Activated CD4-positive, alpha-beta T cell treated with anti-CD3 and anti-CD28 coated beads, Interleukin-2, amount 50 U/mL, for 4 hours (primary cell): ENCODE measurements at places on chromosomes 11 and 22.

- no peak for DNase-seq
Observed at GRCh38 chr11:31246451-31247165, 122.9 kb downstream of the DCDC1 start.

DNA sequence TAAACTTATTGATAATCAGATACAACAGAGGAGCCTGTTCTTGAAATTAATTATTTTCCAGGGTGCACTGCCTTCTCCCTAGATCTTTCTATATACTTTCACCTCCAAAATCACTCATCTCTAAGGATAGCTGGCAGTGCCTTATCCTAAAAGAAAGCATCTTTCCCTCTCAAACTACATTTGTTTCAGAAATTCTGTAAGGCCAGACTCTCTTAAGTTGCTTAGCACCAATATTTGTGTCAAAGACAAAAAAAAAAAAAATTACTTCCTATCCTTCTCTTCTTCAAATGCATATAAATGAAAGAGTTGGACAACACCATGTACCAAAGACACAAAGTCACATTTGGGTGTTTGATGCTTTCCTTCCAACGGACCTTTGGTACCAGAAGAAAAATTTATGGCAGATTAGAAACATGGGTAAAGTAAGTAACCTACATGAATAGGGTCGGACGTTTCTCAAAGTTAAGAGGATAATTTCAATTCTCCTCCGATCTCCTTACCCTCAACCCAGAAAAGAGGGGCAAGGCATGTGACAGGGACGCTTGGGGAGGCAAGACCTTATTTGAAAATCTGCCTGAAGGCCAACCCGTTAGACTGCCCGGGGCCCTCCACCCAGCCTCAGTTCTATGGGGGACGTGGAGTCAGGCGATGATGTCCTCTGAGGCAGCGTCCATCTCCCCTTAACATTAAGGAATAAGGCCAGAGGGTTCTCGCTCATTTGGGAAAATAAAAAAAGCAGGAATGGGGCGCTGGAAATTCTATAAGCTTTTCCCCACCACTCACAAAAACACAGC lies 66.3 kb downstream of the ETS1 start:
- DNase-seq = no peak

DNA sequence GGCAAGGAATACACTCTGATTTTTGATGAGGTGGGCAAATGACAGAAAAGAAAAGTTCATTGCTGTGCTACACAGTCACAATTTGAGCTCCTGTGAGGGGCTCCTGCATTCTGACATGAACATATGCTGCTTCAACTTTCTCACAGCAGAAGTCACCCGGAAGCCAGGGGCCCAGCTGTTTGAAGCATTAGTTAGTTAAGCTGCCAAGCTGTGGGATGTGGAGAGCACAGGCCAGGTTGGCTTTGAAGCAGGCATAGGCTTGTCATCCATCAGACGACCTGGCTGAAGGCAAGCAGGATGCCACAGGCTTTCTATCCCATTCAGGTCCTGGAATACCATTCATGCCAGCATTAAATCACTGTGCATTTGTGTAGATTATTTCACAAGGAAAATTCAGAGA lies 63.1 kb downstream of the MTNR1B start:
- no peak for DNase-seq

DNA sequence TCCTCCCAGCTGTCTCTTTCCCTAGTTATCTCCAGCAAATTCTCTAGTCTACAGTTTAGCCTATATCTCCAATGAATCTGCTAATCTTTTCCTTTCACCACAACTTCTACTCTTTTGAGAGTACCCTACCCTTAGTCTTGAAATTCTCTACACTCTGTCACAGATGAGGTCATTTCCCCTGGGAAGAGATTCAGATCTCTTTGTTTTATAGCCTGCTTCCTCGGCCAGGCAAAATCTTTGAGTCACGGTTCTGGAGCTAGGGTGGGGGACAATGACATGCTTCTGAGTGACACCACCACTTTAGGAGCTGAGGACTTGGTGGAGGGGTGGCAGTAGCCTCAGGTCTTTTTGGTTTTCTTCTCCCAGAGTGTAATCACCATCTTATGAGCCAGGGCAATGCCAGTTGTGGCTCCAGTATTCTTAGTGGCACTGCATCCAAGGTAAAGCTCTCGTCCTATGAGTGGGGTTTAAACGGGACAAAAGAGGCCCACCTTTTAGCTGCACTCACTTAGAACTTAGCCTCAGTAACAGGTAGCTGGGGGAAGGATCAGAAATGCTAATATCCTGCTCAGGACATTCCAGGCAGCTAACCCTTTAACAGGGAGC lies 98.5 kb upstream of the RRM1 start:
- DNase-seq = no peak

DNA sequence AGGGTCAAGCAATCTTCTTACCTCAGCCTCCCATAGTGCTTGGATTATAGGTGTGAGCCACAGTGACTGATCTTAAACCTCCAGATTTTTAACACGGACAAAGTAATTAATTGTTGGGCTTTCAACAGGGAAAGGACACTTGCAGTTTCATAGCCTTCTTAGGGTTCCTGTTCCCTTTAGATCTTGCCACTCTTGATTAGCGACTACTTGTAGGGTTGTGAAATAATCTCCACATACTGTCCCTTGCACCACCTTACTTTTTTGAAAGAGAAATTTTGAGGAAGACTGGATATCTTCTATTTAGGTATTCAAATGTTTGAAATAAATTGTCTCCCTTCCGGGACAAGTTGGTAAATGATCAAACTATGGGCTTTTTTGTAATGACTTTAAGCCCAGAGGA lies 7.6 kb downstream of the MS4A4E start:
- DNase-seq = no peak

DNA sequence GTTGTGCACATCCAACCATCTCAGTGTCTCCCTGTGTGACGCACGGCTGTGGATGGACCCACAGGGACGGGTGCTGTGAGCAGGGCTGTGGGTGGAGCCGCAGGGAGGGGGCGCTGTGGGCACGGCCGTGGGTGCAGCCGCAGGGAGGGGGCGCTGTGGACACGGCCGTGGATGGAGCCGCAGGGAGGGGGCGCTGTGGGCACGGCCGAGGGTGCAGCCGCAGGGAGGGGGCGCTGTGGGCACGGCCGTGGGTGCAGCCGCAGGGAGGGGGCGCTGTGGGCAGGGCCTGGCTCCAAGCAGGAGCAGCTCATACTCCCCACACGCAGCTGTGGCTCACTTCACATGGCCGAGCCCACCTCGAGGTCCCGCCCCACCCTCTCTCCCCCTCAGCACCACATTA lies 6.0 kb upstream of the MAPK11 start:
- no peak for DNase-seq

- no peak for DNase-seq
Observed at GRCh38 chr22:28172892-28173670, 254.0 kb upstream of the PITPNB start.

GRCh38 chr11:40178470-40178869 lies 1281.0 kb downstream of the LRRC4C start:
- DNase-seq = no peak

DNA sequence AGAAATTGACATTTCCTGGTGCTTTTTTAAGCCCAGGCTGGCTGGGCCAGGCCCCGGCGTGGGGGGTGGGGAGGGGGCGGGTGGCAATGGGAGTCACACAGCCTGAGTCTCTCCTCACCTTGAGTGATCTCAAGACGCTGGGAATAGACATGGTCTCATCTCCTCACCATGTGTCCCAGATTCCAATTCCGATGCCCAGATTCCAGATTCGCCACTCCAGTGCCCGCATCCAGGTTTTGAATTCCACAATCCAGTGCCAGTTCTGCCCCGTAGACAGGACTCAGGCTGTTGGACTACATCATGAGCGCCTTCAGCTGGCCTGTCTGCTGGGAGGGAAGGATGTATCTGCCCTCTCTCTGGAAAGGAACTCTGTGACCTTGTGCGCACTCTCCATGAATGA lies 19.1 kb downstream of the KCNC1 start:
- no peak for DNase-seq

- DNase-seq = no peak
Observed at GRCh38 chr22:20741008-20741633, 32.8 kb upstream of the SERPIND1 start.

- no peak for DNase-seq
Observed at GRCh38 chr11:106585061-106585460, 433.2 kb downstream of the GUCY1A2 start.

DNA sequence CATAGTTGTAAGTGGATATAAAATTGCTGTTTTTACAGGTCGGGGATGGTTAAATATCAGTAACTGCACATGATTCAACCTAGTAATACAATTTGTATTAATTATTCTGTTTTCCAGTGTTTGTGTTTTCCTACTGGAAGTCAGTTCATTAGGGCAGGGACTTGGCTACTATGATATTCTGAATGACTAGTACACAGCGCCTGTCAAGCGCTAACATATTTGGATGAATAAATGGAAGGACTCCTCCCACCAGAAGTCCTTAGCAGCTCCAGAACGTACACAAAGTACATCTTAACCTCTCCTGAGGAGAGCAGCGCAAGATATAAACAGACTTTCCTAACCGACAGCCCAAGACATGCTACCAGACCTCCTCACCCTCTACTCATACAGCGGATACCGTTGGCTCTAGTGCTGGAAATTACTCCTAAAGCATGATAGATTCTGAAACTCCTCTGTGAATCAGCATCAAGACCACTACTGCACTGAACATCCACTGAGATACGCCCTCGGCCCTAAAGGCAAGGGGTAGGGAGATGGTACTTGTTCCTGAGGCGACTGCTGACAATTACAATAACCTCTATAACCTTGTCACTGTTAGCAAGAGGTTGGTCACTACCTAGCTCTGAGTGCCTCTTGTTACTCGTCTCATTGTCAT lies 79.1 kb downstream of the RDX start:
- DNase-seq = no peak

DNA sequence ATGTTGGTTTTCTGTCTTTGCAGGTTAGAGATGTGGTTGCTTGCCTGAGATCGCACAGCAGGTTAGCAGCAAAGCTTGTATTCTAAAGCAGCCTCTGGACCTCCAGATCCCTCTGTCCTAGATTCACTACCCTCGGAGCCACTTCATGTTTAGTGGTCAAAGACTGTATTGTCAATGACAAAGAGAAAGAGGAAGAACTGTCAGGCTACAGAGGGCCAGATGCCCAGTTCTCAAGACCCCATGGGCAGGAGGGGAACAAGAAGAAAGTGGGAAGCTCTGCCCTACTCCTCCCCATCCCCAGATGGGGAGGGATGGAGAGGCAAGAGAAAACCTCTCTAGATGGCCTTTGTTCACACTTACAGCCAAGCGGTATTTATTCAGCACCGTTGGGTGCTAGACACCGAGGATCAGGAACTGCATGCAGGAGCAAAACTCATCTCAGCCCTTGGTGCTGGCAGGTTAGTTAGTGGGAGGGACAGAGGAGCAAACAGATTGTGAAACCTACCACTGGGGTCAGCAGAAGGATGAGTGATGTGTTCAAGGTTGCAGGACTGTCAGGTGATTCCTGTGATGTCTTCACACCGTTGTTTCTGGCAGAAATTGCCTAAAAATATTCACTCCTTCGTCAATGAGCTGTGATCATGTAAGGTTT lies 38.3 kb upstream of the PTPRJ start:
- no peak for DNase-seq

DNA sequence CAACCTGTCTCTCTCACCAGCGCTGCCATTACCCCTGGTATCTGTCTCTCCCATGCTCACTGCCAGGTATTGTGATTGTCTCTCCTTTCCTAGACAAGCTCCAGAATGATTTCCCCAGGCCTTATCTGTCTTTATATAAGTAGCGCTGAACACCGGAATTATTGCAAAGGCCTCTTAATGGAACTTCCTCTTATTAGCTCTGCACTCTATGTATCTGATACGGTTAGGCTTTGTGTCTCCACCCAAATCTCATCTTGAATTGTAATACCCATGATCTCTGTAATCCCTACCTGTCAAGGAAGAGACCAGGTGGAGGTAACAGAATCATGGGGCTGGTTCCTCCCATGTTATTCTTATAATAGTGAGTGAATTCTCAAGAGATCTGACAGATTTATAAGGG lies 39.3 kb downstream of the DDI1 start:
- no peak for DNase-seq

GRCh38 chr22:22371031-22371541 lies 126.5 kb downstream of the VPREB1 start:
- no peak for DNase-seq

DNA sequence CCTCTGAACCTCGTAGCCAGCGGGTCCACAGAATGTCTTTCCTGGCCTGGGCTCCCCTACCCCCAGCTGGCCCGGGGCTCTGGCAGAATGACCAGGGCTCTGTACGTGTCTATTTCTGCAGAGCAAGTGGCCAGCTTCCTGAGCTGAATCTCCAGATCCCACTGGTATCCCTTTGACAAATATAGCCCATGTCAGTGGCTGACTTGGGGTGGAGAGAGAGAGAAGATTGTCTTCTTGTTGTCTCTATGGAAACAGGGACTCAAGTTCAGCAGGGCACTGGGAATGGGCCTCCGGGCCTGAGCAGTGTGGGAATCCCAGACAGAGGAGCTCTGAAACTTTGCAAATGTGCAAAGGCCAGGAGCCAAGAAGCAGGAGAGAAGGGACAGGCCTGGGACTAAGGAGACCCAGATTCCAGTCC lies 33.9 kb downstream of the ANO1 start:
- DNase-seq = no peak

DNA sequence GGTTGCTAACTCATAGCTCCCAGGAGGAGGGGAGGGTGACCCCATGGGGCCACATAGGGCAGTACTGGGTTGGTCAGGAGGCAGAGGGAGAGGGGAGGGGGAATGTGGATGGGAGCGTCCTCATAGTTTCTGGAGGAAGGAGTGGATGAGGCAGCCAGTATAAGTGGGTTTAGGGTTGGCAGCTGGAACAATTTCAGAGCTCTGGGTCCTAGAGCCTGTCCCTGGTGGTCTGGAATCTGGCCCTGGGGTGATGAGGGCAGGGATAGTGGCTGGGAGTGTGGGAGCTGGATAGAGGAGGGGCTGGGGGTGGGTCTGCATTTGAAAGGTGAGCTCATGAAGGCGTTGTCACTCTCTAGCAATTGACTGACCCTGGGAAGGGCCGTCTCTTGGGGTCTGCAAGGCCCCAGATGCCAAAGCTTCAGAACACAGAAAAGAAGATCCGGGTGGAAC lies 5.3 kb upstream of the MRGPRG start:
- no peak for DNase-seq

- no peak for DNase-seq
Observed at GRCh38 chr11:126871792-126872191, 128.8 kb downstream of the KIRREL3 start.
